SW 1271 (cell line): ENCODE measurements at places on chromosomes 5 and 9.

DNA sequence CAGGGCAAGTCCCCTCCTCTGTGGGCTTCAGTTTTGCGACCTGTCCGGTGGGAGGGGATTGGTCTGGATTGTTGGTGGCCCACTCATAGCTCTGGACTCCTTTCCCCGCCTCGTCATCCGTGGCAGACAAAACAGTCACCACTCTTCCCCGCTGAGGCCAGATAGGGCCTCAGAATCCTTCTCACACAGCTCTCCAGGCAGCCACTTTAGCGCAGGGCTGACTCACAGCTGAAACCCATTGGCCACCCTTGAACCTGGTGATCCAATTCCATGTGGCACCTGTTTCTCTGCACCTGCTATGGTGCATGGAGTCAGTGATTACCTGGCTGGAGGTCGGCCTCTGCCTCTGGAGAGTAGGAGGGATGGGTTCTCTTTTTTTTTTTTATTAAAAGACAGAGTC, 15.8 kb upstream of the CACFD1 start:
- DNase-seq: no peak

DNA sequence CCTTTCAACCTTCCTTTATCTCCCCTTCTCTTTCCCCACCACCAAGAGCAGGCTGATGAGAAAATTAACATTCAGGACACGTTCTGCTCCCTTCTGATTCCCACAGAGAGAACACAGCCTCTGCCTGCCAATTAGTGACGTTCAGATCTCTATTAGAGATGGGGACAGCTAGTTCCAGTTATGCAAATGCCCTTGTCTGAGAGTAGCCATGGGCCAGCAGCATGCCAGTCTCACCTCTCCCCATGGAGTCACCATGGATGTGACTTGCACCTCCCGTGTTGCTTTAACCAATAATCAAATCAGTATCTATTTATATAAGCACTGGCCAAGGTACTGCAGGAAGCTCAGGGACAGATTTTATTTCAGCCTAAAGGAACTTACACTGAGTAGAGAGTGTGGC, 61.3 kb downstream of the KCNIP1 start:
- no peak for DNase-seq

- no peak for DNase-seq
Measured at GRCh38 chr5:157186309-157187045, 5.8 kb downstream of the ITK start.

GRCh38 chr9:69317894-69318293, 7.1 kb upstream of the ENTREP1 start:
- no peak for DNase-seq

- no peak for DNase-seq
Measured at GRCh38 chr9:127505396-127506116, 54.2 kb downstream of the LRSAM1 start.

- no peak for DNase-seq
Measured at GRCh38 chr9:114300846-114301797, 21.8 kb upstream of the ORM1 start.

DNA sequence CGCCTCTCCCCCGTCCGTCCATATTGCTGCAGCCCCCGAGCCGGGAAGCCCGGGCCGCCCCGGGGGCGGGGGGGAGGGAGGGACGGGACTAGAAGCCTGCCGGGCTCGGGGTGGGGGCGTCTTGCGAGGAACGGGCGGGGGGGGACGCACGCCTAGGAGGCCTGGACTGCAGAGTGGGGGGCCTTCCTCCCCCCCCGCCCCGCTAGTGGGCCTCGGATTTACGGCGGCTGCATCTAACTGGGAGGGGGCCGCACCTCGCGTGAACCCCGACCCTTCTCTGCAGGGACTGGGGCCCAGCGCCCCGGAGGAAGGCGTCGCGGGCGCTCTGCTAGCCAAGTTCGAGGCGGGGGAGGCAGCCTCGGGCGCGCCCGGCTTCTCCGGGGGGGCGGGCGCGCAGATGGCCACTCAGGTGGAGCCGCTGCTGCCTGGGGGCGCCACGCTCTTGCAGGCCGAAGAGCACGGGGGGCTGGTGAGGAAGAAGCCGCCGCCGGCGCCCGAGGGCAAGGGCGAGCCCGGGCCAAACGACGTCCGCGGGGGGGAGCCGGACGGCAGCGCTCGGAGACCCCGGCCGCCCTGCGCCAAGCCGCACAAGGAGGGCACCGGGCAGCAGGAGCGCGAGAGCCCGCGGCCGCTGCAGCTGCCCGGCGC, at the start of gene LARP1:
Gene LARP1 (plus strand): TSS at position 17 of the 648 bp plus-strand sequence. CDS start 381 bp downstream, at position 398.
- DNase-seq: no peak

DNA sequence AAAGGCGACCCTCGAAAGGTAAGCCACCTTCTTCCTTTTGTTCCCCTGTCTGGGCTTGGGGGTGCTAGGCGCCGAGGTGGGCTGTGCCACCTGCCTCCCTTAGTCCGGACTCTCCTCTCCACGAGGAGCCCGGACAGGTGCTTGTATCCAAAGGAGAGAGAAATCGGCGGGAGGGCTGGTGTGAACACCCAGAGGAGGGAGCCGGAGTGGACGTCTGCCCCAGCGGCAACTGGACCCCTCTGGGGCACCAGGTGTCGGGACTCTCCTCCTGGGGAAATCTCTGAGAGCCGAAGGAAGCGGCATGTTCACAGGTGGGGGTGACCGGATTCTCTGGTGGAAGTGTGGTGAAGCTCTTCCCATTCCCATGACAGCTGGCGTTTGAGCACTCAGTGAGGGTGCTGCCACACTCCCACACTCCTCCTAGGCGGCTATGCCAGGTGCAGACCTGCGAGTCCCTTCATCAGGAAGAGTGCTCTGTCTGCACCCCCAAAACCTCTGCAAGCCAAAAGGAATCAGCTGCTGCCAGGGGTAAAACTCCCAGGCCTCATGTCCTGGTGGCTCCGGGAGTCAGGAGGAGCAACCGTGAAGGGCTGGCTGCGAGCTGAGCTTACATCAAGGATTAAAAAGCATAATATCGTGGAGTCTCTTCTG, 921 bp downstream of the KCNIP1 start:
- no peak for DNase-seq

DNA sequence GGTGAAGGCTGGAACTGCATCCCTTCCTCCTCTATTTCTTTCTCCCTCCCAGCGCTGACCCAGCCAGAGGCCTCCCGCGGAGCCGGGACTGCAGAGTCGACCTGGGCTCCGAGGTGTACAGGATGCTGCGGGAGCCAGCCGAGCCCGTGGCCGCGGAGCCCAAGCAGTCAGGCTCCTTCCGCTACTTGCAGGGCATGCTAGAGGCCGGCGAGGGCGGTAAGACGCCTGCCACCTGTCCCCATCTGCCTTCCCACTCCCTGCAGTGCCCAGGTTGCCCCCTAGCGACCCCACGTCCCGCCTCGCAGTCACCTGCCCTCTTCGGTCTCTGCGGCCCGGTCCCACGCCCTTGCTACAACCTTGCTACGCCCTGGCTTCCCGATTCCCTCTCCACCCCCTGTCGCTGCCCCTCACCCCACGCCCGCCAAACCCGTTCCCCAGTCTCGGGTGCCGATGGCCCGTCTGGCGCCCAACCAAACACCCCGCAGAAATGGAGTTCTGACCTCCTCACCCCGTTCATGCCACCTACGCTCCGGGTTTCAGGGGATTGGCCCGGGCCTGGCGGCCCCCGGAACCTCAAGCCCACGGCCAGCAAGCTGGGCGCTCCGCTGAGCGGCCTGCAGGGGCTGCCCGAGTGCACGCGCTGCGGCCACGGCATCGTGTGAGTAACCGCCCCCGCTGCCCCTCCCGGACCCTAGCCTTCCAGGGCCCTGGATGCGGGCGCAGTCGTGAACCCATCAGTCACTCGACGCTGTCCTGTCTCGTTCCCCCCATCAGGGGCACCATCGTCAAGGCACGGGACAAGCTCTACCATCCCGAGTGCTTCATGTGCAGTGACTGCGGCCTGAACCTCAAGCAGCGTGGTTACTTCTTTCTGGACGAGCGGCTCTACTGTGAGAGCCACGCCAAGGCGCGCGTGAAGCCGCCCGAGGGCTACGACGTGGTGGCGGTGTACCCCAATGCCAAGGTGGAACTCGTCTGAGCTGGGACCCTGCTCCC, 14.1 kb downstream of the PDLIM4 start:
- no peak for DNase-seq

DNA sequence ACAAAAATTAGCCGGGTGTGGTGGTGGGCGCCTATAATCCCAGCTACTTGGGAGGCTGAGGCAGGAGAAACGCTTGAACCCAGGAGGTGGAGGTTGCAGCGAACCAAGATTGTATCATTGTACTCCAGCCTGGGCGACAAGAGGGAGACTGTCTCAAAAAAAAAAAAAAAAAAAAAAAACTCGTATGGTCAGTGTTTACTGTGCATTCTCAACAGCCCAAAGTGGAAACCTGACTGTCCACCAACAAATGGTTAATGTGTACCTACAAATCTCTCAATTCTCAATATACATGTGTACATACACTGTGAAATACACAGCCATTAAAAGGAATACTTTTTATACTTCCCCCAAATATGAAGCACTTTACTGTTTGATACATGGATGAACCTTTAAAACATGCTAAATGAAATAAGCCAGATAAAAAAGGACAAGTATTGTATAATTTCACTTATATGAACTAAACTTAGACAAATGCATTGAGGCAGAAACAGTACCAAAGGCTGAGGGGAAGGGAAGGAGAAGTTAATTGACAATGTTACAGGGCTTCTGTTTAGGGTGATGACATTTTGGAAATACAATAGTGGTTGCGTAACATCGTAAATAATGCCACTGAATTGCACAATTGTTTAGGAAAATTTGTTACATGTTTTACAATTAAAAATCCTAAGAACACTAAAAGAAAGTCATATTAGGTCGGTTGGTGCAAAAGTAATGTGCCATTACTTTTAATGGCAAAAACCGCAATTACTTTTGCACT, 16.5 kb downstream of the DNAJA1 start:
- DNase-seq: no peak

GRCh38 chr5:146363161-146363874, 24.7 kb downstream of the POU4F3 start:
- DNase-seq: no peak

GRCh38 chr9:111740739-111741138, 54.0 kb downstream of the SHOC1 start:
- no peak for DNase-seq

DNA sequence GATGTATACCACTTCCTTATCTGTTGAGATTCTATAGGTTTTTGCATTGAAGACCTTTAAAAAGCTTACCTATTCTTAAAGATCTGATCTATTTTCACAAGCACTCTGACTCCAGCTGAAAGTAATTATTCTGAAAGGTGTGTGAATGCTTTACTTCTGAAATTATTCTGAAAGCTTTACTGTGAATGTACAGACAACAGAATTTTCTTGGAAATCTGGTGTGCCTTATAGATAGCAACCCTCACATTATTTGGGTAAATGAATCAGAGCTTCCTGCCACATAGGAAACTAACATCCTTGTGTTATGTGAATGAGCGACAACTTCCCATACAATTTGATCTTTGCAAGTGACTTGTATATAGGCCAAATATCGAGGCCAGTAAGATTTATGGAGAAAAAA, 6.5 kb downstream of the CDO1 start:
- no peak for DNase-seq

DNA sequence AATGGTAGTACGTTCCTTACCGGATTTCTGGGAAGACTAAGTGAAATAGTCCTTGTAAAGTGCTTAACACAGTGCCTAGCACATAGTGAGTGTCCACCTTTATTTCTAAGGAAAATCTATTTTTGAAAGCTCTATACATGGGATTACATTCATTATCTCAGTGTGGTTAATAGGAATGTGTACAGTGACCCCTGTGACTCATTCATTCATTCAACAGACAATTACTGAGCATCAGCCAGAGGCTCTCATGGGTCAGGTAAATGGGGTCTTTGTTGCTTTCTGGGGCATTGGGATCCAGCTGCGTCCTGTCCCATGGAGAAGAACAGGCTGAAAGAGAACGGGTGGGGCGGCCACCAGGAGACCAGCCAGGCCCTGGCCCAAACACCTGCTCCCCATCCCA, 226.2 kb upstream of the TBC1D2 start:
- no peak for DNase-seq

DNA sequence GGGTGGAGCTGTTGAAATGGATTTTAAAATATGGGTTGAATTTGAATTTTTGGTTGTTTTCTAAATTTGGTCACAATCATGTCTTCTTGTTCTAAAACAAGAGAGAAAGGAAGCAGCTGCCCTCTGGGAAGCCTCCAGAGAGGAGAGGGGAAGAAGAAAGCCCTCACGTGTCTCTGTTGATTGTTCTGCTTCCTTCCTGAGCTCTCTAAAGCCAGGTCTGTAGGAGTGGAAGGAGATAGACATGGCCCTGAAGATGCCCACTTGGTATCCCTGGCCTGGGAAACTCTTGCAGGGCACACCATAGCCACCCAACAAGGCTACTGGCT, 59.6 kb downstream of the GALNT12 start:
- no peak for DNase-seq

DNA sequence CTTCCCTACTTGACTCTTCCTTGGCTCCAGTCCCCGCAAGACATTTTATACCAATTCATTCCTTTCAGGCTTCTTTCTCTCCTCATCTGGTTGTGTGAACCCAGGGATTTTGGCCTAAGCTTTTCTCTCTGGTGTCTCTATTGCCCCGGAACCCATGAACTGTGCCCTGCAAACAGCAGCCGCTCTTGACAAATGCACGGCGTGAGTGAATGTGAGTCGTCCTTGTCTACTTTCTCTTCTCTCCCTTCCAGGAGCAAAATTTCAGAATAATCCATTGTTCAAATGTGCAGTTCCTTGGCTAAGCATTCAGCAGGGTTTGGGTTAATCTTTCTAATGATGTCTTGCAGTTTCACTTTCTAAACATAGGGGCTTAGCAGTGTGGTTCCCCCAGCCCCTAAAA, 250.4 kb upstream of the IRX4 start:
- DNase-seq: no peak

DNA sequence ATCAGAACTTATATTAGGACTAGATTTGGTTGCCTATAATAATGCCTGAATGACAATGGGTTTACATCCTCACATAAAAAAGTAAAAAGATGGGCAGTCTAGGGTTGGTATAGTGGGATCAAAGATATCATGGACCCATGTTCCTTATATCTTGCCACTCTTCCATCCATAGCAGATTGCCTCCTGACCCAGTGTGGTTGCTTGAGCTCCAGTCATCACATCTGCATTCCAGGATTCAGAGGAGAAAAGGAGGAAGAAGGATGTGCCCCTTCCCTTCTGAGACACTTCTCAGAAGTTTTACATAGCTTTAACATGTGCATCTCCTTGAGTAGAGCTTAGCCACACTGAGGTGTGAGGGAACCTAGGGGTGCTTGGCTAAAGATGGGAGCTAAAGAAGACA, 22.9 kb downstream of the RALGPS1 start:
- DNase-seq: no peak

- no peak for DNase-seq
Measured at GRCh38 chr9:71778085-71778484, 9.8 kb upstream of the CEMIP2 start.

GRCh38 chr5:30112867-30113266, 1080.6 kb upstream of the CDH6 start:
- DNase-seq: no peak

DNA sequence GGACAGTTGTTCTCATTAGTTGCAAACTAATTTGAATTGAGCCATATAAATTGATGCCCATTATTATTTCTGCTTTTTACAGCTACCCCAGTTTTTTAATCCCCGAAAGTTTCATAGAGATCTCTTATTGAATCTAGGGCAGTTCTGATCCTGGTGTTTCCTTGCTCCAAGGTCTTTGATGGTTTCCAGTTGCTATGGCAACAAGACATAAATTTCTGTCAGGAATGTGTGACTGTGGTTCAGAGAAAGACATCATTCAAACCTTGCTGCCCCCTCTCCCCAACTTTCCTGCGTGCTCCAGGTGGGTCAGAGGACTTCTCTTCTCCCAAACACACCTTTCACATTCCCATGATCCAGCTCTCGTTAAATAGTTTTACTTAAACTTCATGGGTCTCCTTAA, 63.4 kb downstream of the TAF11L14 start:
- DNase-seq: no peak
